ENCODE measurements at places on chromosomes 1 and 21. TPM values are rescaled to one million over a fixed set of nuclear protein-coding genes. Genes with fewer than 3 reads are reported as not detected.

DNA sequence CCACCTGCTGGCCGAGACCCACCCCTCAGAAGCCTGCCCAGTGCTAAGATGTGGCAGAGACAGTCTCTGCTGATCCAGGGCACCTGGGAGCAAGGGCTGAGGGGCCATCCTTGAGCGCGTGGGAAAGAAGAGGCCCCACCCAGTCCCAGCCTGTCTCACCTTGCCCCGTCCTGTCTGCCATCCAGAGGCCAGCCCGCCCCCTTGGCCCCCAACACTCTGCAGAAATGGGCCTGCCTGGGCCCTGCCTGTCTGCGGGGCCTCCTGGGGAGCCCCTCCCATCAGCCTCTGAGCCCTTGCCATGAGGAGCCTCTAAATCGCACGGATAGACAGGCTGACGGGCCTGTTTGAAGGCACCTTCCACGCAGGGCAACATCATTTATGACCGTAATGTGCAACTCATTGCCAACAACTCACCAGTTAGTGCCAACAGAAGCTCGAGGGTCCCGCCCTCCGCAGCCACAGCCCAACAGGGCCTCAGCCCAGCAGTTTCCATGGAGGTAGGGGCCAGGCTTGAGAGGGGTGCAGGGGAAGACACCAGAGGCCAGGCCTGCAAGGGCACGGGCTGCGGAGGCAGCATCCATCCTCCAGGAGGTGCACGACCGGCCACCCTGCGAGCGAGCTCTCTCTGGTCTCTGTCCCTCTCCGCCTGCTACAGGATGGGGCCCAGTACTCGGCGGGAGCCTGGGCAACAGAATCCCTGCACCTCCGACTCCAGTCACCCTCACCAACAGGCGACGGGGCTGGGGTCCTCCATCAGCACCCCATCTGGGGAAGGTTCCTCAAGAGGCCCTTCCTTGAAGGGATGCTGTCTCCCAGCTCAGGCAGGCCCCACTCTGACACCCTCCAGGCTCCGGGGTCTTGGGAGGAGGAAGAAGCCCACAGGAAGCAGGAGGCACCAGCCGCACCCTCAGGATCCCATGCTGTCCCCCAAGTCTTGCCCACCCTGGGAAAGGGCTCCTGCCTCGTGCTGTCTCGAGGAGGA, 78.0 kb downstream of the MEGF6 start:
- no peak for DNase-seq

DNA sequence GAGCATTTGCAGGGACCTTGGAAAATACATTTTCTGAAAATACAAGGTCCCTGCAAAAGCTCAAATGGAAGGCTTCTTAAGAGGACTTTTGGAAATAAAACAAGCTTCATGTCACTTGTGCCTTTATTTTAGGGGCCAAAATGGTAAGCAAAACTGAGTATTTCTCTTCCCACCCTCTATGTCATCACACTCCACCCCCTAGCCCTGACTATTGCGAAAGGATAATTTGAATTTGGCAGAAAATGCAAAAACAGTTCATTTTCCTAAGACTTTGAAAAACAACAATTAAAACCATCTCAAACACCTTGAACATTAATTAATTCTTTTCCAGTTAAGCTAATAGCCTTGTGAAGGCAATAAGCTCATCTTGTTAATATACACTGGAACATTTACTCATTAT, 201.7 kb downstream of the TM2D1 start:
- no peak for DNase-seq

GRCh38 chr1:25826571-25826970, 6.8 kb downstream of the MTFR1L start:
- no peak for DNase-seq

DNA sequence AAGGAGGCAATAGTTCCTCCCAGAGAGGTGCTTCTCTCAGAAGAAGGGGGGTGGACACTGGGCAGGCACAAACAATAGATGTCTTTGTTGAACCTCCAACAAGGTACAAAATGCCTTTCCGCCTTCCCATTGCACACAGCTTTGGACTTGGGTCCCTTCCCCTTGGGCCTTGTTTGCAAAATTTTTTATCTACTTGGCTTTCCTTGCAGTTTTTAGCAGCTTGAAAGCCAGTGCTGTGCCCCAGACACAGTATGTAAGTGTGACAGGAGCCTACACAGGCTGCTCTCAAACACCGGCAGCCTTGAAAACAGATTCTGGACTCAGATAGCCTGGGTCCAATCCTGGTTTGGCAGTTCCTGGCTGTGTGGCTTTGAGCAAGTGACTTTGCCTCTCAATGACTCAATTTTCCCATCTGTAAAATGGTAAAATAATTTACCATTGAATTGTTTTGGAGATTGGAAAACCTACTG, 43.0 kb downstream of the ELAPOR1 start:
- no peak for DNase-seq

DNA sequence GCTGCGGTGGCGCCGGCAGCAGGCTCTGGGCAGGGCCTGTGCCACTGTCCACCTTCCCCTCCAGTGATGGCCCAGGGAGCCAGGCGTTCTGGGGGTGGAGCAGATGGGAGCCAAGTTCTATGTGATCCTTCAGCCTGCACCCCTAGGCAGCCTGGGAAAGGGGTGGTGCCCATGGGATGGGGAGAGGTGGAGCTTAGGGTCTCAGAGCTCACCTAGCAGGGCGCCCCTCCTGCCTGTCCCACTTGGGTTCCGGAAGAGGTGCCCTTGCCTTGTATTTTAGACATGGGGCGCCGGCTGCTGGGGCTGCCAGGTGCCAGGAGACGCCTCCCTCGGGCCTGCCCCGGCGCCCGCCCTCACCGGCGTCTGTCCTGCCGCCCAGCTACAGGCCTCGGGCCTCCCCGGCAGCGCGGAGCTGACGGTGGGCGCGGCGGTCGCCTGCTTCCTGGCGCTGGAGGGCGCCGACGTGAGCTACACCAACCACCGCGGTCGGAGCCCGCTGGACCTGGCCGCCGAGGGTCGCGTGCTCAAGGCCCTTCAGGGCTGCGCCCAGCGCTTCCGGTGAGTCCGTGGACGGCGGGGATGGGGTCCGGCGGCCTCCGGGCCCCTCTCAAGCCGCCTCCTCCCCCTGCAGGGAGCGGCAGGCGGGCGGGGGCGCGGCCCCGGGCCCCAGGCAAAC, 3.1 kb upstream of the MMP23B start:
- DNase-seq, result peak; percentile 89

E2F2 gene
- 0.69 TPM for total RNA-seq

NFASC gene
- total RNA-seq, result 6.4 TPM

CSTB gene
- total RNA-seq, result 52.0 TPM
